NCI-H345 (cell line): ENCODE measurements at places on chromosomes 5 and 9.

DNA sequence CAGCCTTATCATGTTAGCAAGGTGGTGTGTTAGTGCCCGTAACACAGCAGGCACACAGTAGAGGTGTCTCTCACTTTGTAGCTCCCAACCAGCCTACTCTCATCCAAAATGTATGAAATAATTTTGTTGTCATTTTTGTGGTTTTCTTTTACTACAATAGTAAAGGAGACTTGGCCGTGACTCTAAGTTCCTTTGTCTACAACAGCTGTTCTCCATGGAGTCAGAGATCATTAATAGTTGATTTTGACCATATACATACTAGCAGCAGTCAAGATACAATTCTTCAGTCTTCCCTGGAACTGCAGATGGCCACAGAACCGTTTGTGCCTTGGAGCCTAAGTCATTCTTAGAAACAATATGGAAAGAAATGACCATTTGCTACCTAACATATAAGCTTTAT, 567.1 kb downstream of the TLR4 start:
- no peak for DNase-seq

GRCh38 chr5:4093236-4093635, 497.6 kb downstream of the IRX1 start:
- DNase-seq = no peak

- no peak for DNase-seq
Measured at GRCh38 chr5:62649476-62650113, 71.0 kb downstream of the LRRC70 start.

DNA sequence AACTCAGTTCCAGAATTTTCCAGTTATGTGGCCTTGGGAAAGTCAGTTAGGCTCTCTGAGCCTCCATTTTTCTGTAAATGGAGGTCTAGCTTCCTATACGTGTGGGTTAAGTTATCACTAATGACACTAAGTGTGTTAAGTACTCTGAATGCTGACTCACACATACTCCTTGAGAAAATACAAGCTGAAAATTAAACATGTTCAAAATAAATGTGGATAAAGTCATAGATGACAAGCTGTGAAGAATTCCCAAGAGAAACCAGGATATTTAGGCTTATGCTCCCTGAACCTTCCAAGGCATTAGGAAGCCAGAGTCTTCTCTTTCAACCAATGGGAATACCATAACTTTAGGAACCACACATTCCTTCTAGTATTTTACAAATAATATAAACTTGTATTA, 58.1 kb downstream of the ABCA1 start:
- no peak for DNase-seq

- DNase-seq = no peak
Measured at GRCh38 chr5:155021842-155022241, 8.3 kb downstream of the KIF4B start.

DNA sequence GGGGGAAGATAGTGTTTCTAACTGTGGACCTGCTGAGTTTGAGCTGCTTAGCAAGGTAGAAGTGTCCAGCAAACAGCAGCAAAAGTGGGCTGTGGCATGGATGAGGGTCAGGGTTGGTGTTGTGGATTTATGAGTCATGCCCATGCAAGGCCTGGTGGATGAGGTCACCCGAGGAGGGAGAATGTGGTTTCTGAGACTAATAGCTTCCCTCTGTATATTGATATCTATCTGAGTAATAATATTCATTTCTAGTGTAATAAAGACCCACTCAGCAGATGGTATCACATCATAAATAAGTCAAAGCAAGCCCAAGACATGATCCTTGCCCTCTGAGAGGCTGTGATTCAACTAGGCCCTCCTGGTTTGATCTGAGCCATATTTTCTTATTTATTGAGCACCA, 597.8 kb upstream of the CLINT1 start:
- no peak for DNase-seq

DNA sequence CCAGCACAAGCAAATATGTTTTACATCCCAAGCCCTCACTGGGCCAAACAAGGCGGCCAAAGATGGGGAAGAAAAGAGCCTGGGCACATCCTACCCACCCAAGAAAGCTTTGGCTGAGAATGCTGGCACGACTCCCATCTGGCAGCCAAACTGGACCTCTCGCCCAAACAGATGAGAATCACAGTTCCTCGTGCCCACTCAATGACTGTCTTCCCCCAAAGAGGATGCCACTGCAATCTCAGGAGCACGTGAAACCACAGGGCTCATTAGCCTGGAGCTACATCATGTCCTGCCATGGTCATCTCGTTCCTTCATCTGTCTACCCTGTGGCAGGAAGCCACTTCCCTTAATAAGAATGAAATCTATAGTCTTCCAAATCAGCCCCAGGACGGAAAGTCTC, 536.8 kb downstream of the BNC2 start:
- no peak for DNase-seq

GRCh38 chr5:116358911-116359418, 215.7 kb downstream of the SEMA6A start:
- no peak for DNase-seq

DNA sequence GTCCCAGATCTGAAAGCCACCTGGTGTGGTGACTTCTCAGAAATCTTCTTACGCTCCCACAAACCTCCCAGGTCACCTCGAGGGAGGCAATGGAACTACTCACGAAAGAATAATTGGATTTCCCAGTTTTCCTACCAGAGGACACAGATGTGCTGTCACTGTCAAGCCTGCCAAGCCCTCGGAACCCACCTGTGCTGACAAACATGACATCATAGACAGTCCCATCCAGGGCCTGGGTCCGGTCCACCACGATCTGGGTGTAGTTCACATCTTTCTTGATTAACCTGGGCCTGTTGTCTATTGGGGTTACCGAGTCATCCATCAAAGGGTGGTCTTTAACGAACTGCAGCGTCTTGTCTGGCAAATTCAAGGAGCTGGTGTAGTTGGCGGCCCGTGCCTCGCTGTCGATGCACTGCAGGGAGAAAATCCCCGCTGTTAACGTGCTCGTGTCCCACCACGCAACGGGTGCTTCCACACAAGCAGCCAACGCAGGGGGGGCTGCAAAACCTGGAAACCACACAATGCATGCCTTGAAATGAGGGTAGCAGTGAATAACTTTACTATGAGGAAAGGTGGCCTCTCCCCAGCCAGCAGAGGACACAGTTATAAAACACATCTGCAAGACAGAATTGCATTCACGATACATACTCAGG, 69.0 kb downstream of the SECISBP2 start:
- no peak for DNase-seq

DNA sequence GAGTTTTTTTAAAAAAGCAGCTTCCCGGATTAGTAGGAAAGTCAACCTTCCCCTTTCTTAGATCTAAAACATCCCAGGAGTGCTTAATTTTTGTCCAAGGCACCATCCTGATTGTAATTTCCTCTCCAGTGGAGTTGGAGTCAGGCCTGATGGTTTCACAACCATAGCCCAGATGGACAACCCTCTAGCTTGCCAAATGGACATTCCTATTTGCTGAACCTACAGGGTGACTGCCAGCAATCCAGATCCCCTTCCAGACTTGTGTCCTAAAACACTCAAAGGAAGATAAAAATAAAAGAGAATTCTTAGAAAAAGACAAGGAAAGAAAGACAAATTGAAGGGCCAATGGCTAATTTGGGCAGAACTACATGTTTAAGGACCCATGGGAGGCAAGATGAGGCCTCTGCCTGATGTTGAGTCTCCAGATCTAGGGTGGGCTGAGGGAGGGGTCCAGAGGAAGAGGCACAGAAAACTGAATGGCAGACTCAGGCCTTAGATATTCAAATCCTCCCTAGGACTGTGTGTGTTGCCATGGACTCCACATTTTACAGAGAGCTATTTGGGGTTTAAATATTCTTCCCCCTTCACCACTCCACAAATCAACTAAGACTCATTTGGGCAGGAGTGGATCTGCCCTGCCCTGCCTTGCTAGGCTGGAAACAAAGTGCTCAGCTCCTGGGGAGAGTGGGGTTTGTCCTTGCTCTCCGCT, 38.5 kb upstream of the SLC44A1 start:
- no peak for DNase-seq

DNA sequence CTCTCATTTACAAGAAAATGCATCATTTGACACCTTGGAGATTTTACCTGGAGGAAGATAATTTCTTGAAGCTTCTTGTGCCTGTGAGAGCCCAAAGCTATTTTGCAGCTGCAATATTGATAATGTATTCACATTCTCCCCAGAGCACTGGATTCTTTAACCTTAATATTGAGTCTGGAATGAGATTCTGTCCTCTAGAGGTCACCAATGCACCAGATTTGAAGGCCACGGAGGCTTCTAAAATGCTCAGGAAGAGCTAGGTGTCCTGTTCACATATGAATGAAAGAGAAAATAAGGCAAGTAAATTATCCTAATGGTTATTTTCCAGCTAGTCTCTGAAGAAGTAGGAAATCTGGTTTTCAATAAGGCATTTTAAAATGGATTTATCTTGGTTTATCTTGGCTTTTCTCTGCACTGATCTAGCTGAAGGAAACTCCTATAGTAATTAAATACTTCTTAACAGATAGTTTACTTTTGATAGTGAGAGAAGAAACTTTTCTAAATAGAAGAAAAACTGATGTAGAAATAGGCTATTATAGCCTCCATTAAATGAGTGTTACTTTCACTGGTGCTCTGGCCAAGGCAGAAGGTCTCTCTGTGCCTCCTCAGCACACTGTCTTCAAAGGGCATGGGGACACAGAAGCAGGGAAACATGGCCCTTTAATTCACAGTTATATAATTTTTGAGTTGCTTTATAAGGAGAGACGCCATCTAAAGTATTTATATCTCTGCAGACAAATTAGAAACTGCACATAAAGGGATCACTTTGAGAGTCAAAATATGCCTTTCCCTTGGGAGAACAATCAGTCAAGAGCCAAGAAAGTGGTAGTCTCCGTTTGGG, 297.0 kb upstream of the ACTBL2 start:
- peak; percentile 57 for DNase-seq

- peak; percentile 72 for DNase-seq
Measured at GRCh38 chr9:107653263-107653821, 163.8 kb upstream of the KLF4 start.

DNA sequence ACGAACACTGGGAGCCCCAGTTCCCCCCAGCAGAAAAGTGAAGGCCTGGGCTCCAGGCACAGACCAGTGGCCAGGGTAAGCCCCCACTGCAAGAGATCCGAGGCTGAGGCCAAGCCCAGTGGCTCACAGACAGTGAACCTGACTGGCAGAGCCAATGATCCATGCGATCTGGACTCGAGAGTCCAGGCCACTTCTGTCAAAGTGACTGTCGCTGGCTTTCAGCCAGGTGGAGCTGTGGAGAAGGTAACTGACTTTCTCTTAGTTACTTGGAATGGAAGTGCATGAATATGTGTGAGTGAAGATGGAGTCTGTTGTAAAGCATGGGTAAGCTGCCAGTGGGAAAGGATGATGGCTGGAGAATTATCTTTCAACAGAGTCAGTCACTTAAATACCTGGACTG, 99.7 kb downstream of the GOLPH3 start:
- DNase-seq = no peak

DNA sequence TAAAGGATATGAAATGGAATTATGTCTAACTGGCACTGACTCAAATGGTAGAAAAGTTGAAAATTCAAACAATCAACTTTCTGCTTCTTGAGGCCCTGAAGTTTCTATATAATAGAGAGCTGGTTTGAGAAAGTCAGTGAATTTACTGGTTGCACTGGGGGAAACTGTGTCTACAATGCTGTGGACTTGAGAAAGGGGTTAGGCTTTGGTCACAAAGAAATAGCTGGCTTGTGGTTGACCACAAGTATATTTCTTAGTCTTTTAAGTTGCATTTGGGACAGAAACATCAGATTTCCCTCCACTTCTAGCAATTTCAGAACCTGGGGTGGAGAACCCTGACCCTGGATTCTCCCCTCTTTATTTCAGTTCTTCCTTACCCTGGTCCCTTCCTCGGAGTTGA, 192.6 kb upstream of the ACTBL2 start:
- no peak for DNase-seq

DNA sequence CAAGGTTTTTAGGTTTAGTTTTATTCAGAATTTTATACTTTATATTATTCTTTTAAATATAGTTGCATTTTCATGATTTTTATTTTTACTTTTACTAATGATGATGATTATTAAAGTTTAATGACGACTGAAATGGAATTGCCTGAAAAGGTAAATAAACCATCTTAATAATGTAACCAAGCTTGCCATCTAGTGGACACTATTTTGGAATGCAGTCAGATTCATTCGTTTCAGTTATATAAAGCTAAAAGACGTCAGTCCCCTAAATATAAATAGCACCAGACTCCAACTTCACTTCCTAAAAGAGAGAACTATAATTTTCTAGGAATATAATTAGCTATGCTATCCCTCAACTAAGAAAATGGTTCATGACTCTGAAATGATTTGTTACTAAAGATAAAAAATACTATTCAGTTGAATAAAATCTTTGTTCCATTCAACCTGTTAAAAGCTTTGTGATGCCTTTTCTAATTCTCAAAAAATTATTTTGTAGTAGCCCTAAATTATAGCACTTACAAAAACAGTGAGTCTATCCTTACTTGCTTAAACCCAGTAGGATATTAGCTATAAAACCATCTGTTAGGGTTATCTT, 19.9 kb downstream of the ABITRAM start:
- no peak for DNase-seq

DNA sequence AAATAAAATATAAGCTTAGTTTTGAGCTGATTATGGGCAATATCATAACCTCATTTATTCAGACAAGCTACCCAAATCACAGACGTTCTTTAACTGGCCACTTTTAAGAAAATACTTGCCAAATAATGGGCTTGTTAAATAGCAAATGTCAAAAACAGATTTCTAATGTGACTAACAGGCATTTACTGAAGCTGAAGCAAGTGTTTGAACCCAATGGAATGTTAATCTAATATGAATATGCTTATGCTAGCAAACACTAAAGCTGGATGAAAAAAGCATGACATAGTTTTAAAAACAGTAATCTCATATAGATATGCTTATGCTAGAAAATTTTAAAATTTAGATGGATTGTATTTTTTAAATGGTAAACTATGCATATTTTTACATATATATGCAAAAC, 411.6 kb upstream of the PTGER4 start:
- DNase-seq = no peak

DNA sequence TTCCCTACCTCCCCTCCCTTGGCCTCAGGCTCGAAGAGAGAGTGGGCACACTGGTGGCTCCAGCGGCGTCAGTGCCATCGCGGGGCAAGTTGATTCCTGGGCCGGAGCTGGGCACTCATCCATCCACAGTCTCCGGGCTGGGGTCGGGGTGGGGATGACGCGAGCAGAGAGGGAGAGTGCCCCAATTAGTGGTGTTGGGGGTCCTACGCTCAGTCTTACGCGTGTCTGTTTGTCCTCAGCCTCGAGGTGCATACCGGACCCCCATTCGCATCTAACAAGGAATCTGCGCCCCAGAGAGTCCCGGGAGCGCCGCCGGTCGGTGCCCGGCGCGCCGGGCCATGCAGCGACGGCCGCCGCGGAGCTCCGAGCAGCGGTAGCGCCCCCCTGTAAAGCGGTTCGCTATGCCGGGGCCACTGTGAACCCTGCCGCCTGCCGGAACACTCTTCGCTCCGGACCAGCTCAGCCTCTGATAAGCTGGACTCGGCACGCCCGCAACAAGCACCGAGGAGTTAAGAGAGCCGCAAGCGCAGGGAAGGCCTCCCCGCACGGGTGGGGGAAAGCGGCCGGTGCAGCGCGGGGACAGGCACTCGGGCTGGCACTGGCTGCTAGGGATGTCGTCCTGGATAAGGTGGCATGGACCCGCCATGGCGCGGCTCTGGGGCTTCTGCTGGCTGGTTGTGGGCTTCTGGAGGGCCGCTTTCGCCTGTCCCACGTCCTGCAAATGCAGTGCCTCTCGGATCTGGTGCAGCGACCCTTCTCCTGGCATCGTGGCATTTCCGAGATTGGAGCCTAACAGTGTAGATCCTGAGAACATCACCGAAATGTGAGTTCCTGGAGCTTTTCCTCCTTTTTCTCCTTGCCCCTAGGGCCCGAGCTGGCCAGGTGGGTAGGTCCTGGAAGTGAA, 861 bp downstream of the NTRK2 start:
- no peak for DNase-seq
